Mucosa of descending colon (tissue), 3 donors: ENCODE measurements at places on chromosomes 16 and 17.

- DNase-seq = no peak
These were observed 418 bp downstream of the SOCS3 start for GRCh38 chr17:78359321-78359996.

DNA sequence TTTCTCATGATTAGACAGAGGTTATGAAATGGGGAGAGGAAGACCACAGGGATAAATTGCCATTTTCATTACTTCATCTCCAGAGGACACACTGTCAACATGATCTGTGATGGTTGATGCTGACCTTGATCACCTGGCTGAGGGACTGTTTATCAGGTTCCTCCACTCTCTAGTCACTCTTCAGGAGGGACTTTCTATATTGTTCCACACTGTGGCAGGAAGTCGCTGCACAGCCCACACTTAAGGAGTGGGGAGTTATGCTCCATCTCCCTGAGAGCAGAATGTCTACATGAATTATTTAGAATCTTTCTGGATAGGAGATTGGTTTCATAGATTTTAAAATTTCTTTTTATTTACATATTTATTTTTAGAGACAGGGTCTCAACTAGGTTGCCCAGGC, 46.7 kb downstream of the CYB5B start:
- DNase-seq = no peak

DNA sequence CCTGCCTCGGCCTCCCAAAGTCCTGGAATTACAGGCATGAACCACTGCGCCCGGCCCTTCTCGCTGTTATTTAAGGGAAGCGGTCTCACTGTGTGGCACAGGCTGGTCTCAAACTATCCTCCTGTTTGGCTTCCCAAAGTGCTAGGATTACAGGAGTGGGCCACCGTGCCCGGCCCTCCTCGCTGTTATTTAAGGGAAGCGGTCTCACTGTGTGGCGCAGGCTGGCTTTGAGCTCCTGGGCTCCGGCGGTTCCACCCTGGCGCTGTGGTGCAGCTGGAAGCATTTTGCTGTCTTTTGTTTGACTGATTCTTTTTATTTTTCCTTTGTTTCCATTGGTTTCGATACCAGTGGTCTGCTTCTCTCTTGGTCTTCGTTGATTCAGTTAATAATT, 40.7 kb downstream of the FOXK2 start:
- no peak for DNase-seq

DNA sequence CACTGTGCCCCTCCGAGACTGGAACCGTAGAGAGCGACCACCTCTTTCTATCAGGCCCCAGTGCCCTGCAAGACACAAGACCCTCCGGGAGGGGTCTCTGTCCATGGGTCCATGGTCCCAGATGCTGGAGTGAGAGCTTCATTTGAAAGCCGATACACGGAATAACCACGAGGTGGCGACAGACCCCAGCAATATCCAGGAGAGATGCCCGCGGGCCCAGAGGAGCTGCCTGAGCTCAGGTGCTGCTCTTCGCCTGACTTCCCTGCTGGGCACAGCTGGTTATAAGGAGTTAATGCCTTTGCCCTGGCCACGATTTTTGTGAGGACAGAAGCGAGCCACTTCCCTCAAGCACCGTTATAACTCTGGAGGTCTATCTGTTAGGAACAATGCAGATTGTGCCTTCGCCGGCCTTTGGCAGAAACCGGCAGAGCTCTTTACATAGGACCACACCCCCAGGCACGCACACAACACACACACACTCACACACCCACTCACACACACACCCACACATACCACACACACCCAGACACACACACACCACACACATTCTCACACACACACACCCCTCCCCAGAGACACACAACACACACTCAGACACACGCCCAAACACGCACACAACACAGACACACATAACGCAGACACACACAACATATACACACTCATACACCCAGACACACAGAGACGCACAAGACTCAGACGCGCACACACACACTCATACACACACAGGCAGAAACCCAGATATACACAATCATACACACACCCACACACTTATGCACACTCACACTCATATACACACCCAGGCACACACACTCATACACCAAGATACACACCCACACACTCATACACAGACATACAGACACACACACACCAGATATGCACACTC, 436.4 kb downstream of the SOX9 start:
- peak; percentile 68 for DNase-seq

GRCh38 chr16:52070341-52071057, 476.4 kb downstream of the TOX3 start:
- no peak for DNase-seq

- DNase-seq = no peak
These were observed 23.1 kb downstream of the LAT start for GRCh38 chr16:29007730-29008593.

- no peak for DNase-seq
These were observed 33.3 kb upstream of the ANKFN1 start for GRCh38 chr17:56119936-56120335.

DNA sequence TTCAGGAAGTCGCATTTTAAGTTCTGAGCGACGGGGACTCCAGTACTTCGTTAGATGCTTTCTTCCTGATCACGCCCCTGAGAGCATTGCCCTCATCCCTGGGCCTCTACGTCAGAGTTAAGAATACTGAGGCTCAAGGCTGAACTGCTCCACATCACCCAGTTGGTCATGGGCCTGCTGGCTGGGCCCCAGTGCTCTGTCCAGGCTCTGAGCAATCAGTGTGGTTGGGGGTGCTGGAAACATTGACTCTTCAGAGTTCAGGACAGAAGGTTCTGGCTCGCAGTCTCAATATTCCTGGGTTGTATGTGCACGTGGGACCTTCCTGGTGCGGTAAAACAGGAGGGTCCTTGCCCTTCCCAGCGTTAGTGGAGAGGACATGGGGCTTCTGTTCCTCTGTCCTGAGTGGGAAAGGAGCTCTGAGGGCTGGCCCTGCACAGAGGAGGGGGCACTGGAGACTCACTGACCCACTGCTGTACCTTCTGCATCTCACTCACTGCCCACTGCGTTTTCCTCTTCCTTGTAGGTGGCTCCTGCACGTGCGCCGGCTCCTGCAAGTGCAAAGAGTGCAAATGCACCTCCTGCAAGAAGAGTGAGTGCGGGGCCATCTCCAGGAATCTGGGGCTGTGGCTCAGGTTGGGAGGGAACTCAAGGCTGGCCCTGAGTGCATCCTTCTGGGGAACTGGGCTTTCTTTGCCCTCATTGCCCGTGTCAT, 518 bp downstream of the MT1E start:
- DNase-seq = no peak

GRCh38 chr16:16071631-16072244, 122.3 kb downstream of the ABCC1 start:
- DNase-seq = no peak

GRCh38 chr16:65106757-65107156, 15.1 kb downstream of the CDH11 start:
- DNase-seq = no peak

DNA sequence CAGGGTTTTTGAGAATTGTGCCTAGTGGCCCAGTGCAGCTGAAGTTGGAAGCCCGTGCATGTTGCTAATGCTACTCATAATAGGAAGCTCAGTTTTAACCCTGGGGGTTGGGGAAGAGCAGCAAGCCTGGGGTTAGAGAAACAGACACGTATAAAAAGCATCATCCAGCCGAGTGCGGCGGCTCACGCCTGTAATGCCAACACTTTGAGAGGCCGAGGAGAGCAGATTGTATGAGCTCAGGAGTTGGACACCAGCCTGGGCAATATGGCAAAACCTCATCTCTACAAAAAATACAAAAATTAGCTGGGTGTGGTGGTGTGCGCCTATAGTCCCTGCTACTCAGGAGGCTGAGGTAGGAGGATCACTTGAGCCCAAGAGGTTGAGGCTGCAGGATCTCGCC, 2.3 kb upstream of the CLUH start:
- no peak for DNase-seq

DNA sequence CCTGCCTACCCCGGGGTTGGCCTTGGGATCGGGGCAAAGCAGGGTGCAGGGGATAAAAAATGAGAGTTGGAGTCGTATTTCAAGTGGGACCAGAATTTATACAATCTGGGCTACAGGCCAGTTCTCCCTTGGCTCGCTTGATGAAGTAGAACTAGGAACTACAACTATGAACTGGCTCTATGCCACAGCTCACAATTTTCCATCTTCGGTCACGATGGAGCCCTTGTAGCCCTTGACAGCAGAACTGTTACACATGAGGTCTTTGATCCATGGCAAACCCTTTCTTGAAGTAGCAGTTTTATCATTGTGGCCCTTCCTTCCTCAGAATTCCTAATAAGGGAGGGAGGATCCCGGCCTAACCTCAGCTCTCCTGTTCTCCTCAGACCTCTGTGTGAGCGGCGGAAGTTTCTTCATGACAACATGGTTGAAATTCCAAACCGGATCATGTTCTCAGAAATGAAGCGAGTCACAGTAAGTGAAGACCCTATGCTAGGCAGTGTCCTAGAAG, 17.1 kb downstream of the LIG3 start:
- no peak for DNase-seq

GRCh38 chr16:79844603-79845002, 244.1 kb upstream of the MAF start:
- DNase-seq = no peak

DNA sequence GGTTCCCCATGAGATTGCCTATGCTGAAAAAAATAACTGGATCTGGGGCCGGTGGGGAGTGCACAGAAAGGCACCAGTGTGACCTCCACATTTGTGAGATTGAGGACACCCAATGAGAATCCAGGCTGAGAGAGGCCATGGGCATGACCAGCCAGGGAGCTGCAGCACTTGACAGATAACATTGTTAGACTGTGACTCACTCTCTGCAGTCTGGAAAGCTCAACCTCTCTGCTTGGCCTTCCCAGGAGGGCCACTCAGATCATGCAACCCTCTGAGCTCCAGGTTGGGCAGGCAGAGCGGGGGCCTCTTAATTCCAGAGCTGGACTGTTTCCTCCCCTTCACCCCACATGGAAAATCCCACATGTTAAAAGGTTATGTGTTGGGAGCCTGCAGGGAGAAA, 30.1 kb downstream of the FZD2 start:
- no peak for DNase-seq

GRCh38 chr17:55576237-55576995, 65.2 kb upstream of the SMIM36 start:
- DNase-seq = no peak

DNA sequence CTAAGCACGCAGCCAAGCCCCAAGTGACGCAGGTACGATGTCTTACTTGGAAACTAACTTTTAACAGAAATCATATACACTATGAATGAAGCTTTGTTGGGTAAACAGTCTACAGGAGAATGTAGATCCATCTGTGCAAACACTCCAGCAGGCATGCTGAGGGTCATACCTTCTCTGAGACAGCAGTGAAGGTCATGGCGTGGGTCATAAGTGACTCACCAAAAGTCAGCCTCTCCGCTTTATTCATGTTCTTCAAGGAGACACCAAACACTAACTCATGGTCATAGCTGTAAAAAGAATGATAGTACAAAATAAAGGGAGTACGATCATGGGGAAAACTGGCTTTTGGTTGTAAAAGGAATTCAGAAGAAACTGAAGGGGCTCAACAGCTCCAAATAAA, 20.6 kb downstream of the BLMH start:
- no peak for DNase-seq

- no peak for DNase-seq
These were observed 211.1 kb upstream of the CHMP6 start for GRCh38 chr17:80780381-80781198.

GRCh38 chr17:49003557-49004511, 6.6 kb downstream of the IGF2BP1 start:
- no peak for DNase-seq

DNA sequence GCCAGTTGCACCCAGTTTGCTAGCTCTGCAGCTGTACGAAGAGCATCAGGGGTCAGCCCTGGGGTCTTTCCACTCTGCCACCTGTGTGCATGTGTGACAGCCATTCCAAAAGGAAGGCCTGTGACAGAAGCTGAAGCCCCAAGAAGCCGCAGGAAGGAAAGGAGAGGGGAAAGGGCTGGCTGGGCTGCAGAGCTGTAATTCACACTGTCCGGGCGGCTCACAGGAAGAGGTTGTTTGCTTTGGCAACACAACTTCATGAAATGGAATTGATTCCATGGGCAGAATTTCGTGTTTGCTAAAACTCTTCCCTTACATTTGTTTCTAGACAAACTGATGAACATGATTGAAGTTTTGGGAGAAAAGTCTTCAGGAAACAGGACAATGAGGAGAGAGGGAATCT, 14.8 kb downstream of the TMEM204 start:
- no peak for DNase-seq

DNA sequence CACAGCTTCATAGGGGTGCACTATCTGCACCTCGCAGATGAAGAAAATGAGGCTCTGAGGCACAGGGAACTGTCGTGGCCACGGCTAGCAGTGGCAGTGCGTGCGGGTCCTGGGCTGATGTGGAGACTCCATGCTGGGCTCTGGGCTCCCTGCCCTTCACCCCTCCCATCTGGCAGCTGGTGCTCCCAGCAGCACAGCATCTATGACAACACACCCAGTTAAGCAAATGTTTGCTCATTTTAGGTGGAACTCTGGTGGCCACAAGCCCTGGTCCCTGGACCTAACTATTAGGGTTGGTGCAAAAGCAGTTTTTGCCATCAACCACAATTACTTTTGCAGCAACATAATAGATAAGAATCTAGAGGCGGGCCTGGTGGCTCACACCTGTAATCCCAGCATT, 30.9 kb downstream of the IFT140 start:
- DNase-seq = peak; percentile 44

DNA sequence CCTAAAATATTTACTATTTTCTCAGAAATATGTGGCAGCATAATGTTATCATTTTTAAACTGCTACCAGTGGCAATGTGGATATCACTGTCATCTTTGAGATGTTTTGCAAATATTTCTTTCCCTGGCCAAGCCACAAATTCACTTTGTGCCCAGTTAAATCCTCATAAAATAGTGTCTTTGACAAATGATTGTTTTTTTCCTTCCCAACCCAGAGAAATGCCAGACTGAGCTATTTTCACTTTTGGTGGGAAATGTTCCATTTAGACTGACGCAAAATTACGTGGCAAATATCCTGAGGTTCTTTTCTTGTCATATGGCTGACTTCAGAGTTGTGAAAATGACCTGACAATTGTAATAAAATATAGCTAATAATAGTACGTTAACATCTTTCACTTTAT, 807.0 kb upstream of the SOX9 start:
- no peak for DNase-seq

DNA sequence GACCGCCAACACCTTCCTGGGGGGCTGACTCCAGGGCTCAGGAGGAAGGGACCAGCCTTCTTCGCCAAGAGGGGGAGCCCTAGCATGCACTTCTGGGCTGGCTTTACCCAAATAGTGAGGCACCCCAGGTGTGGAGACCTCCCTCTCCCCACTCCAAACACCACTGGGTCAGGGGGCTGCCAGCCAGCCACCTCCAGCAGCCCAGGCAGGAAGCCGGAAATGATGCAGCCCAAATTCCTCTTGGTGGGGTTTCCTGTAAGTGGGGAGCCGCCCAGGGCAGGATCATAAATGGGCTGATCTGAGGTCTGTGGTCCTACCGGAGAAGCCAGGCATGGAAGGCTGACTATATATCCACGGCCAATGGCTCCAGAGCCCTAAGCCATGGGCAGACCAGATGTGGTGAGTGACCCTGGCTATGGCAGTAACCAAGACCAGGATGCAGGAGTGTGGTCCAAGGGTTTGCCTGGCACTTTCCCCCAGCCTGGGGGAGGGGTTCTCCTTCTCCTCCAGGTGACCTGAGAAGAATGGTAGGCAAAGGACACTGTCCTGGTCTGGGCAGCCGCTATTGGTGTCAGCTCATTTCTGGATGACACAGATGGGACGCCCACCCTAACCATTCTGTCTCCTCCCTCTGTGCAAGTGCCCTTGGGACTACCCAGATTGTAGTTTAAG, 4.2 kb downstream of the GIT1 start:
- no peak for DNase-seq

- DNase-seq = no peak
These were observed 166.3 kb downstream of the SLC39A11 start for GRCh38 chr17:72926171-72926570.
